ENCODE measurements at places on chromosomes 12 and 14.

GRCh38 chr14:23437133-23438100 is 2.0 kb upstream of the MYH7 start:
- no peak for DNase-seq

DNA sequence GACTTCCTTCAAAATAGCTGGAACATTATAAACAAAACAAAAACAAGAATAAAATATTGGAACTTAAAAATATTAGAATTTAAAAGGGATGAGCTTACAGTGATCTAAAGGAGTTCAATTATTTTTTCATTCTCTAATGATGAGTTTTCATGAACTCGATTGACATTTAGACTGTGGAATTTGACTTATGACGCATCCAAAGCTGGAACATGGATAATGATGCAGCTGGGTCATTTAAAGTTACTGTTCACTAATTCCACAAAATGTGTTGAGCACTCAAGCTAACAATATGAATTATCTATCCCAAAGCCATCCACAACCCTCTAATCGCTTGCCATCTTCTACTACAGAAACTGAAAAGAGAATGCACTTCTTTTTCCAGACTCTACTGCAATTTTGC is 42.5 kb downstream of the LIN7A start:
- DNase-seq = no peak

GRCh38 chr12:109744026-109744425 is 30.4 kb downstream of the FAM222A start:
- DNase-seq = peak; percentile 18

GRCh38 chr14:60114881-60115280 is 23.2 kb downstream of the PCNX4 start:
- no peak for DNase-seq

DNA sequence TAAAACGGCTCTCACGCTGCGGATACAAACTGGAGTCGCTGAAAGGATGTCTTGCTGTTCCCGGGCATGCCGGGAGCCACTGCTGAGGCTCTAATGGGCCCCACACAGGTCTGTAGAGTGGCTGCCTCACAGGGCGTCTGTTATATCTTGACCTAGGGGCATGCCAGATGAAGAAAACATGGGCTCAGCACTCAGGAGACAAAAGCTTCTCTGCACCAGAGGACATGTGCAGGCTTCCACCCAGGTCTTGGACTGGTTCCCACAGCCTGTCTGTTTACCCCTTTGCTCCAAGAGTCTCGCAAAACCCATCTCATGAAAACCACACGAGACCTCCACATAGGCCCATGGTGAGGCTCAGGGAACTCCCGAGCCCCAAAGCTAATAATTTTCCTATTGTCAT is 134.2 kb downstream of the RPS29 start:
- no peak for DNase-seq

DNA sequence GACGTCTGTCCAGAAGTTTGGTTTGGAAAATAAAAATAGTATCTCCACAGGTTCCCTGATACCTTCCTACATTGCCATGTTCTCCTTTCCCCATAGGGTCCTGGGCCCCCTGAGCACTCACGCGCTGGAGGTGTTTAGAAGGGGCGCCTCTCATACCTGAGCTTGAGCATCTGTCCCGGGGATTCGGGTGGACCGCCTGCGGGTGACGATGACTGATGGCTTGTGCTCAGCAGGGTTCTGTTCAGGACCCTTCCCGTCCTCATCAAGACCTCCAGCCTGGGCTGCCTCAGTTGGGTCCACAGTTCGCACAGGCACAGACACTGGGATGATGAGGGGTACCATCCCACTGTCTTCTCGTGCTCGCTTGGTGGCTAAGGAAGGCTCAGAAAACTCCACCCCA is 22.7 kb upstream of the PNMA1 start:
- DNase-seq = peak; percentile 7

DNA sequence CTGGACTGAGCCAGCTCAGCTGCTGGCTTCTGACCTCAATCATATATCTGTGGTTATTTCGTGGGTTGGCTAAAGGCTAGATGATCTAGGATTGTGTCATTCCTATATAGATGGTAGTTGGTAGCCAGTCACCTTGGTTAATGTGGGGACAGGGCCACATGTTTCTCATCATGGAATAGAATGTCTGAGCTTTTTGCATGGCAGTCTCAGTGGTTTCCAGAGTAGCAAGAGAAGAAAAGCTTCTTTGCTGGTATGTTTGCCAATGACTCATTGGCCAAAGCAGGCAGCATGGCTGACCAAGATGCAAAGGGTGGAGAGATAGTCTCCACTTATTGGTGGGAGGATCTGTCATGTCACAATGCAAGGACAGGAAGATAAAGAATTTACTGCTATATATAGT is 746.4 kb upstream of the FLRT2 start:
- no peak for DNase-seq

DNA sequence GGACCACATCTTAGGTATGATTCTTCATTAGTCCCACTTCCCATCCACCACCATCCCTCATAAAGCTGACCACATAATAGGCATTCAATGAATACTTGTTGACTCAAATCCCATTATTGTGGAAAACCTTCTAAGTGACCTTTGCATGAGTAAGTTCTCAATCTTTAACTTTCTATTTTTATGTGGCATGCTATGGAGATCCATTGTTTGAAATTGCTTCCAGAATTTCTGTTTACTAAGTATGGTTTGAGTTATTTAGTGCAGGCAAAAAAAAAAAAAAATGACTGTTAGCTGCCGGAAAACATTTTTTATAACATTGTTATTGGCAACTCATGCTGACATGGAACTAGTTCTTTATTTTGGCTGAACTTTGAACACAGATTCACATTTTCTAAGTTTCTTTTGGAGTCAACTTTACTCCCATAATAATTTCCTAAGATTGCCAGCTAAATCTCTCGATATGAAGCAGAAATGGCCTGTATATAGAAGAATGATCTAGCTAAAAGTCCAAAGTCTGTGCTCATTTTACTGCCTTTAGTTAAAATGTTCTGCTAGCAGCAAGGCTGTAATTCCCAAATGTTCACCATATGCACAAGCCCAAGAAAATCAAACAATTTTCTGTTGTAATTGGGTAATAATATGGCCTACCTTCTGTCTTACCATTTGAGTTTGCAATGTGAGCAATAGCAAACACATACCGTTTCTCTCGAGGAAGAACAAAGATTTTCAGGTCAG is 77.9 kb downstream of the PTGER2 start:
- no peak for DNase-seq

- DNase-seq = no peak
Measured at GRCh38 chr12:44677724-44678123, 198.4 kb downstream of the NELL2 start.

- no peak for DNase-seq
Measured at GRCh38 chr12:129063600-129063999, 210.3 kb downstream of the GLT1D1 start.

DNA sequence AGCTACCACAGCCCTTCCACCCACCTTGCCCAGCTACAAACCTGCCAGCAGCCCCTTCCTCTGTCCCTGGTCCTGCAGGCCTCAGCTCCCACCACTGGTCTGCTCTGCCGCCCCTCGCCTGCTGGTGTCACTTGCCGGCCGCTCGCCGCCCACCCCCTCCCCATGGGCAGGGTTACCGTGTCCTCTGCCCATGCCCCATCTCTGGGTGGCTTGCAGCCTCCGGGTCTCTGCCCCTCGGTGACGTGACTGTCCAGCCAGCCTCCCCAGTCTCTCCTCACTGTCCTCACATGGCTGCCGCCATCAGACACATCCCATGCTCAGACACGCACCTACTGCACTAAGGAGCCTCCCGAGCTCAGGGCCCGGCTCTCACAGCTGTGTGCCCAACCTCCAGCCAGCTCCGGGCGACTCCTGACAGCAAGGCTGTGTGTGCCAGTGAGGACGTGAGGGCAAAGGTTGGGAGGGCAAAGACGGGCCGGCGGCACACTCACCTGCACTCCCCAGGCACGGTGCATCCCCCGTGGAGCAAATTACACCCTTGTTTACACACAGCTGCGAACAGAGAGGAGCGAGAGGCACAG is 13.4 kb downstream of the JAG2 start:
- peak; percentile 23 for DNase-seq

- no peak for DNase-seq
Measured at GRCh38 chr14:24999157-24999556, 50.8 kb downstream of the STXBP6 start.

DNA sequence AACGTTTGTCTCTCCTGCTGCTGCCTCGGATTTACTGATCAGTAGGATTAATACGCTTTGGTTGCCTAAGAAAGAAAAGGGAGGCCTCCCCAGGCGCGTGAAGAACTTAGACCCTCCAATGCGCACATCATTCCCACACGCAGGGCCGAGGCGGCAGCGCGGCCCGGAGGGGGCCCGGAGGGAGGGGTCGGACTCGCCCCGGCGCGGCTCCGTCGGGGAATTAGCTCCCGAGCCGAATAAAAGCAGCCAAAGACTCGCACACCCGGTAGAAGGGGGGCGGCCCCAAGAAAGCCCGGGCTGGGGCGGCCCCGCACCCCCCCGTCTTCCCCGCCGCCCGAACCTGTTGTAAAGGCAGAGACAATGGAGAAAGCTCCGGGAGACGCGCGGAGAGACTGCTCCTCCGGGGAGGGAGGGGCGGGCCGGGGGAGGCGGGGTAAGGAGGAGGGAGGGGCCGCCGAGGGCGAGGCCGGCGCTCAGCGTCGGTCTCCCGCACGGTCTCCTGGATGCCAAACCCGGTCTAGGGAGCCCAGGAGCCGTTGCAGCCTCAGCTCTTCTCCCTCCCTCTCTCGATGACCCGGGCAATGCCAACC is at the start of gene NELL2:
Gene NELL2 (minus strand): TSS at position 362 of the 590 bp plus-strand sequence. CDS start 446 bp downstream, outside the sequence.
- peak; percentile 65 for DNase-seq

DNA sequence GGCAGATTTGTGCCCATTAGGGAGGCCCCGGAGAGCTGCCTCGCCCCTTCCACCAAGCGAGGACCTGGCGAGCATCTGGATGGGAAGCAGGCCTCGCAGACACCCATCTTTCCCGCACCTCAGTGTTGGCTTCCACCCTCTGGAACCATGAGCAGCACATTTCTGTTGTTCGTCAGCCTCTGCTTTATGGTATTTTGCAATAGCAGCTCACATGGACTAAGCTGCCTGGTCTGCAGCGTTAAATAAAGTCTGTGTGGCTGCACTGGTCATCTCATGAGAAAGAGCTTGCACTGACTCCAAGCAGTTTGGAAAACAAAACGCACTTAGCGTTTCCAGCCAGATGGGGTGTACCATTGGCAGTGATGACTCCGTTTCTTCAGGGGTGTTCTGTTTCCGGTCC is 75.8 kb downstream of the GLT1D1 start:
- DNase-seq = no peak

DNA sequence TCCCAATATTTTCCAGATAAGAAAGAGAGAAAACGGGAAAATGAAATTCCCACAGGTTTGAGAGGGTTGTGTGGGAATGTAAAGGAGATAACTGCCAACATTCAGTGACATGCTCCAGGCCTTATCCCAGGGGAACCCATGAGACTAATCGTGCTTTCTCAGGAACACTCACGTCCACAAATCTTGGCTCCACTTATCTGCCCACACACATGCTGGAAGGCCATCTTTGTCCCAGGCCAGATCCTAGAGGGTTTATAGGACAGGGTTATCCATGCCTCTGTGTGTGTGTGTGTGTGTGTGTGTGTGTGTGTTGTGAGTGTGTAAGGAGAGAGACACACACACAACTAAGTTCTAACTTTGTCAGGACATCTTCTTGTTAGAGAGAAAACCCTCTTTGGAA is 182.2 kb upstream of the E2F7 start:
- DNase-seq = no peak

GRCh38 chr14:99502989-99503421 is 21.8 kb downstream of the CCNK start:
- no peak for DNase-seq

GRCh38 chr12:132373901-132374611 is 44.7 kb upstream of the GALNT9 start:
- DNase-seq = peak; percentile 21

- DNase-seq = no peak
Measured at GRCh38 chr14:89650077-89650978, 233.3 kb upstream of the FOXN3 start.

DNA sequence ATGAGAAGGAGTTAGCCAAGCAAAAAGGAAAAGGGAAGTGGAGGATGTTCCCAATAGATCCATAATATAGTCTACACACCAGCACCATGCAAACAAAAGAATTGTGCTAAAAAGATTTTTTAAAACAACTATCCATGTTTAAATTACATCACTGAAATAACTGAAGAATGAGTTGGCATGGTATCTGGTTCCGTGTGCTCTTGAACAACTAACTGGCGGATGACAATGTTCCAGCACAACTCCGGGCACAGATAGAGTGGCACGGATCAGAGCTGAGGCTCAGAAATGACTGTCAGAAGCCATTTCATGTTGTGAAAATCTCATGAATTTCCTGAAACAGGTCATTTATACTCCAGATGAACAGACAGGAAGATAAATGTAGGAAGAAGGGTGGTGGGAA is 153.1 kb downstream of the HMGA2 start:
- DNase-seq = no peak

- DNase-seq = no peak
Measured at GRCh38 chr12:89307474-89308253, 44.6 kb downstream of the DUSP6 start.
